Bone marrow (tissue), 2 donors: ENCODE measurements at places on chromosomes 2 and 18.
A peak's percentile ranks its signal among the peaks of the same experiment; 100 is the strongest.

- peak; percentile 9 for DNase-seq
Measured at GRCh38 chr2:241309684-241310117, 5.8 kb downstream of the HDLBP start.

GRCh38 chr2:123563515-123563914, 461.6 kb upstream of the CNTNAP5 start:
- no peak for DNase-seq

GRCh38 chr2:192148620-192149321, 46.0 kb downstream of the TMEFF2 start:
- DNase-seq = no peak

GRCh38 chr2:188851311-188851710, 122.9 kb upstream of the COL3A1 start:
- no peak for DNase-seq

- DNase-seq = no peak
Measured at GRCh38 chr2:159262226-159262625, 24.3 kb downstream of the WDSUB1 start.

- DNase-seq = no peak
Measured at GRCh38 chr2:168211664-168212163, 35.7 kb downstream of the STK39 start.

DNA sequence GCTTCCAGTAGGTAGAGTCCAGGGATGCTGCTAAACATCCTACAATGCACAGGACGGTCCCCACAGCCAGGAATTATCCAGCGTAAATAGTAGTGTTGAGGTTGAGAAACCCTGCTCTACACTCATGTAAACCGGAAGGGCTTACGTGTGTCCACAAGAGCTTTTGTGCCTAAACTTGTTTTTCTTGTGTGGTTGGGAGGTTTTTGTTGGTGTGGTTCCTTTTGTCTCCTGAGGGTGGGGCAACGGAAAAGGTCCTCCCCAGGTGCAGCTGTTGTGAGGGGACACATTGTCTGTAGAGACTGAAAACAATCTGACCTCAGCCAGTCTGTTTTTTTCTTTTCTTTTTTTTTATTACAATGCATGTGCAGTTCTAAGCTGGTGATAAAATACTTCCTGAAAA, 72.7 kb upstream of the MGAT5 start:
- no peak for DNase-seq

- DNase-seq = no peak
Measured at GRCh38 chr2:27214941-27215340, 2.2 kb upstream of the CAD start.
